ENCODE measurements at places on chromosomes 16 and 17. TPM values are rescaled to one million over a fixed set of nuclear protein-coding genes. Genes with fewer than 3 reads are reported as not detected.
A peak's percentile ranks its signal among the peaks of the same experiment; 100 is the strongest.

TNP2 gene
- total RNA-seq = not detected

- H3K4me1 ChIP-seq = peaks cover 29% of the 10 kb centered on the region
- no peak for DNase-seq
- peak overlapping the region; percentile 50 for H3K4me3 ChIP-seq
- peak overlapping the region; percentile 94 for H3K27ac ChIP-seq
- H3K27me3 ChIP-seq = no peaks in the 10 kb centered on the region
- H3K36me3 ChIP-seq = no peaks in the 10 kb centered on the region
These were observed 30.1 kb upstream of the GAA start for GRCh38 chr17:80071116-80071841.

GRCh38 chr17:31835984-31836383 lies 23.1 kb downstream of the COPRS start:
- H3K27ac ChIP-seq = no peak overlapping the region
- H3K27me3 ChIP-seq = no peaks in the 10 kb centered on the region
- no peak overlapping the region for H3K4me3 ChIP-seq

DNA sequence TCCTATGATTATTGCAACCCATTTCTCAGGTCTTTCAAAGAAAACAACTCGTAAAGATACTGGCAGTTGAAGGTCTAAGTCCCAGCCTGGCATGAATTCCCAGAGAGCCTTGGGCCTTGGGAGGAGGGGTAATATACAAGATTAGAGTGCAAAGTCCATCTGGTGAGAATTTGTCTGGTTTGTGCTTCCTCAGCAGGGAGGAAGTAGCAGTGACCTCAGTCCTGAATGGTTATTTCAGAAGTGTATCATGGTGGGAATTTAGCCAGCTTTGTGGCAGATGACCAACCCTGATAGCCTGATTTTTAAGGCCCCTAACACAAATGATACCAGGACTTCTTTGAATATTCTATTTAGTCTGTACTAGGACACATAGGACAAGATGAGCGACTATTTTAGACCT lies 151.2 kb upstream of the TBX2 start:
- H3K27ac ChIP-seq = no peak overlapping the region
- no peak for DNase-seq
- no peak overlapping the region for H3K4me3 ChIP-seq
- H3K27me3 ChIP-seq = no peaks in the 10 kb centered on the region
- no peaks in the 10 kb centered on the region for H3K36me3 ChIP-seq

DNA sequence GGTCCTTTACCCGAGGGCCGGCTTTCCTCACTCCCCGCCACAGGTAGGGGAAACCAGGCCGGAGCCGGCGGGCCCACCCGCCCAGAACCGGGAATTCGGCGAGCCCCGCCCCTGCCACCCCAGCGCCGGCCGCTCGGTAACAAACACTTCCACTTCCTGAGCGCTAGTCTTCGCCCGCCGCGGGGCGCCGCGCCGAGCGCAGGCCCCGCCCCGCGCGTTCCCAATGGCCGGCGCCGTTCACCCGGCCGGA lies 224 bp upstream of the NHERF1 start:
- H3K4me3 ChIP-seq = peak overlapping the region; percentile 95
- H3K4me1 ChIP-seq = peaks cover 53% of the 10 kb centered on the region
- H3K27me3 ChIP-seq = no peaks in the 10 kb centered on the region
- peak overlapping the region; percentile 81 for H3K27ac ChIP-seq
- H3K36me3 ChIP-seq = no peaks in the 10 kb centered on the region

GRCh38 chr17:37844158-37844976 lies 79.8 kb upstream of the TBC1D3K start:
- H3K27me3 ChIP-seq = peaks cover 5% of the 10 kb centered on the region
- H3K27ac ChIP-seq = no peak overlapping the region
- no peaks in the 10 kb centered on the region for H3K36me3 ChIP-seq
- H3K4me1 ChIP-seq = peaks cover 9% of the 10 kb centered on the region
- peak overlapping the region; percentile 23 for H3K4me3 ChIP-seq
- DNase-seq = peak; percentile 83

SP6 gene
- 8.5 TPM for total RNA-seq

DNA sequence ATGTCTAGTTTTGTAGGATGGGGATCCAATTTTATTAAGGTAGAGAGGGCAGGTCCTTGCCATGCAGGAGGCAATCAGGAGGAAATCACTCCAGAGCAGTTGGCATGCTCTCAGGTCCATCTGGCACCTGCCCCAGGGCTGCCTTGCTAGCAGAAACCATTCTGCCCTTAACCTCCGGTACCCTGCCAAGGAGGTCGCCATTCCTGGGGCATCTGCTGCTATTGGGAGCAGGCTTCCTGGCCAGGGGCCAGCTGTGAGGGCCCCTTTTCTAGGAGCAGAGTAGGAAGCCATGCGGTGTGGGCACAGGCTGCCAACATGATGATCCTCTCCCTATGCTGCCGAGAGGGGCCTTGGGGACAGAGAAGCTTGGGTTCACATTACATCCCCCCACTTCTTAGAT lies 47.6 kb upstream of the MGAT5B start:
- no peak overlapping the region for H3K27ac ChIP-seq
- peaks cover 6% of the 10 kb centered on the region for H3K27me3 ChIP-seq
- no peaks in the 10 kb centered on the region for H3K36me3 ChIP-seq
- DNase-seq = no peak
- H3K4me3 ChIP-seq = no peak overlapping the region

HLF gene
- total RNA-seq = 31.8 TPM

DNA sequence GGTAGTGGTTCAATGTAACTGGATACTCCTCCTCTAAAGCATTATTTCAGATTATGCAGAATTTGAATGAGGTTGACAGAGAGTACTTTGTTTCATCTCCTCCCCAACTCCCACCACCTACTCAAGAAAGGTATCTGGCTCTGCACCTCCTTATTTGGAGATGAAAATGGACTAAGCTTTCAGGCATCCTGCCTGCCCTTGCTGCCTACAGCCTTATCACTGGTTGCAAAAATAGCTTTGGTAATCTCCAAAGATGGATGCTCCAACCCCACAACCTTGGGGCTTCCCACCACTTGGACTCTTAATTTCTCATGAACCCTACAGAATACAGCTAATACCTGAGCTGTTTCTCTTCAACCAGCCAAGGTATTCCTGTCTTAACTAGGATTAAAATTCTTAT lies 45.3 kb upstream of the CORO6 start:
- H3K4me1 ChIP-seq = peaks cover 3% of the 10 kb centered on the region
- H3K4me3 ChIP-seq = no peak overlapping the region
- no peaks in the 10 kb centered on the region for H3K27me3 ChIP-seq
- H3K27ac ChIP-seq = peak overlapping the region; percentile 8
- no peak for DNase-seq
- peaks cover 76% of the 10 kb centered on the region for H3K36me3 ChIP-seq

PRR35 gene
- not detected for total RNA-seq

- H3K36me3 ChIP-seq = no peaks in the 10 kb centered on the region
- DNase-seq = no peak
- peaks cover 10% of the 10 kb centered on the region for H3K27me3 ChIP-seq
These were observed 28.5 kb downstream of the TMEM98 start for GRCh38 chr17:32956240-32956970.

DNA sequence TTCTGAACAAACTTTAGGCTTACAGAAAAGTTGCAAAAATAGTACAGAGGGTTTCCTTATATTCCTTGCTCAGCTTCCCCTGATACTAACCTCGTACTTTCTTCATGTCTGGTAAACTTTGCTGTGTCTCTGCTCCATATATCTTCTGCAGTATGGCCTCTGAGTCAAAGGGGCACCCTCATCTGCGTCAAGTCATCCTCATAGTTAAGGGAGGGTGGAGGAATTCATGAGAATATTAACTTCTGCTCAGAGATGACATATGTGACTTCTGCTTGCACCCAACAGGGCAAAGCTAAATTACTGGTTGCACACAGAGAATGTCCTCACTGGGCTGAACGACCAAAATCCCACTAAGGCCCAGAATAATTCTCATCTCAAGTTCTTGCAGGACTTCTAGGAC lies 4.3 kb upstream of the CCL7 start:
- H3K4me3 ChIP-seq = no peak overlapping the region
- DNase-seq = no peak
- H3K4me1 ChIP-seq = no peaks in the 10 kb centered on the region
- H3K36me3 ChIP-seq = no peaks in the 10 kb centered on the region
- no peak overlapping the region for H3K27ac ChIP-seq

CYLD gene
- total RNA-seq = 48.3 TPM

HOXB8 gene
- 1.0 TPM for total RNA-seq

- H3K27ac ChIP-seq = no peak overlapping the region
- no peak for DNase-seq
- no peaks in the 10 kb centered on the region for H3K27me3 ChIP-seq
These were observed 18.5 kb downstream of the TBKBP1 start for GRCh38 chr17:47712330-47713023.

- H3K36me3 ChIP-seq = no peaks in the 10 kb centered on the region
- H3K27ac ChIP-seq = no peak overlapping the region
- DNase-seq = no peak
- no peaks in the 10 kb centered on the region for H3K27me3 ChIP-seq
- peaks cover 6% of the 10 kb centered on the region for H3K4me1 ChIP-seq
- H3K4me3 ChIP-seq = no peak overlapping the region
These were observed 21.3 kb upstream of the GAA start for GRCh38 chr17:80080081-80080480.

GRCh38 chr17:2190014-2190413 lies 113.6 kb downstream of the SMG6 start:
- H3K27me3 ChIP-seq = no peaks in the 10 kb centered on the region
- H3K4me1 ChIP-seq = peaks cover 46% of the 10 kb centered on the region
- peaks cover 17% of the 10 kb centered on the region for H3K36me3 ChIP-seq
- DNase-seq = no peak
- H3K27ac ChIP-seq = peak overlapping the region; percentile 55
- H3K4me3 ChIP-seq = no peak overlapping the region

SOST gene
- not detected for total RNA-seq

DNA sequence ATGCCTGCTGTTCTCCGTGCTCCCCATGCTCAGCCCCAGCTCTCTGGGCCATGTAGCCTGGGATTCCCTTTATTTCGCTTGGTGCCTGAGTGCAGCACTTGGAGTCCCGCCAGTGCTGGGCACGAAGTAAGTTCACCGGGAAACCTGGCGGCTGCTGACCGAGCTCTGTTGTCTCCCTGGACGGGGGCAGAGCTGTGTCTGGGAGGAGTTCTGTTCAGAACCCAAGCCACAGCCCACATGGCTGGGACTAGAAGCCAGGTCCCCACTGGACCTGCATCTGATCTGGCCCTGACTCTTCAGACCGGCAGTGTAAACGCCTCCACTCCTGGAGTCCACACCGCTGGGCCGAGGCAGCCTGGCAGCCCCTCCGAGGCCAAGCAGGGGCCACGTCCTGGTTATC lies 37.5 kb upstream of the CIBAR2 start:
- H3K4me1 ChIP-seq = peaks cover 5% of the 10 kb centered on the region
- H3K4me3 ChIP-seq = no peak overlapping the region
- no peaks in the 10 kb centered on the region for H3K27me3 ChIP-seq
- no peak for DNase-seq

DNA sequence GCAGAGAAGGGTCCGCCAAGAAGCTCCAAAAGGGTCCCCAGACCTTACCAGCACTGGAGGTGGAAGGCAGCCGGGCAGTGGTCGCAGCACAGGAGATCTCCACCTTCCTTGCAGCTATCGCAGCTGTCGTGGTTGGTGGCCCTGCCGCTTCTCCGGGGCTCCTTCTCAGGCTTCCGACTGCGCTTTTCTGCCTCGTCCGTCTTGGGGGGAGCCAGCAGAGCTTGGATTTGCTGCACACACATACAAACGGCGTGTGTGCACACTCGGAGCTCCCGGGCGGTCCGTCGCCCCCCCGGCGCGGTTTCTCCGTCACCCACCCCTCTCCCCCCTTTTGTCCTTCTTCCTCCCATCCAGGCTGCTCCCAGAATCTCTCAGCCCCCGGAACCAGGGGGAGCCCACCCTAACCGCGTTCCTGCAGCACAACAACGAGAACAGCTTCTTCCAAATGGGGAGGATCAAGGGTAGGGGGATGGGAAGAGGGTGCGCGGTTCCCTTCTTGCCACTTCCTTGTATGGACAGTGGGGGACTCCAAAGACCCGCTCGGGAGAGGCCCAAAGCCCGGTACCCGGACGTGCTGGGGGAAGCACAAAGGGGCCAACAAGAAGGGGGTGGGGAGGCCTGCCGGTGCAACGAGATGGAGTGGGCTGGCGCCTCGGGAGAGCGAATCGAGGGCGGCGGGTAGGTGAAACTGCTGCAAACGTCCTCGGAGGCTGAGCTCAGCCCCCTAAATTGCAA lies 1.1 kb downstream of the PHF12 start:
- H3K27me3 ChIP-seq = no peaks in the 10 kb centered on the region
- peaks cover 41% of the 10 kb centered on the region for H3K4me1 ChIP-seq
- peak overlapping the region; percentile 95 for H3K27ac ChIP-seq
- H3K36me3 ChIP-seq = no peaks in the 10 kb centered on the region

GRCh38 chr17:73432624-73433190 lies 120.9 kb upstream of the CDC42EP4 start:
- H3K36me3 ChIP-seq = no peaks in the 10 kb centered on the region
- H3K4me3 ChIP-seq = no peak overlapping the region
- no peak overlapping the region for H3K27ac ChIP-seq
- DNase-seq = no peak
- peaks cover 11% of the 10 kb centered on the region for H3K4me1 ChIP-seq

DNA sequence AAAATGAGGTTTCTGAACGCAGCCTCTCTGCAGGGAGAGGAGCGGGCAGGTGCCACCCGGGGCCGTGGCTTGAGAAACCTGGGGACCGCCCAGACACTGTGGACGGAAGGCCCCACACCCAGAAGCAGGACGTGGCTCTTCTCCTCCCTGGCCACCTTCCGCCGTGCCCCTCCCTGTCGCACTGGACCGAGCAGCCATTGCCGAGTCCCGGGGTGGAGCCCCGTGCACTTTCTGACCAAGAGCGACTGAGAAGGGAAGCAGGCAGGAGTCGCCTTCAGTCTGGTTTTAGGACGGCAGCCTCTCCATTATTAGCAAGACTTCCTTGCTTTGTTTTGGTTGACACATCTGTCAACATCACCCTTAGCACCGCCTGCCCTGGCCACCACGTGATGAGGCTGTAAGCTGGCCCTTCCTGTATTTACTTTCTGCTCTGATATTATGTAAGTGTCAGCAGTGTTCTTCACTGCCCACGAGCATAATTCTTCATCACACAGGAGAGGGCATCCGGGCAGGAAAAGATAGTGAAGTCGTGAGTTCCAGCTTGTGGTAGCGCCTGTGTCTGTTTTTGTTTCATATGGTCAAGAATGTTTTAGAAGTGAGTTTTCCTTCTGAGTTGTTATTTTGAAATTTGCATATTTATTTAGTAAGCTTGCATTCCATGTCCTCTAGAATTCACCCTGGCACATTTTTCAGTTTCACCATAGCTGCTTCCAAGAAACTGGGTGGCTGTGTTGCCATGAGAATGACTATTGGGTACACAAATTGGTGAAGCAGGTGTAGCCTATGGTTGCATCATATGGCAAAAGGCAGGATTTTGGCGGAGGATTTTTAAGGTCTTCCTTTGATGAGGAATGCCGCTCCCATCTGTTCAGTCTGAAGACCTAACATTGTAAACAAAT lies 1.0 kb downstream of the HERPUD1 start:
- H3K27me3 ChIP-seq = no peaks in the 10 kb centered on the region
- peaks cover 49% of the 10 kb centered on the region for H3K4me1 ChIP-seq
- peak; percentile 93 for DNase-seq
- H3K27ac ChIP-seq = peak overlapping the region; percentile 99
